ENCODE measurements at places on chromosomes 6 and 20. TPM values are rescaled to one million over a fixed set of nuclear protein-coding genes. Genes with fewer than 3 reads are reported as not detected.

DNA sequence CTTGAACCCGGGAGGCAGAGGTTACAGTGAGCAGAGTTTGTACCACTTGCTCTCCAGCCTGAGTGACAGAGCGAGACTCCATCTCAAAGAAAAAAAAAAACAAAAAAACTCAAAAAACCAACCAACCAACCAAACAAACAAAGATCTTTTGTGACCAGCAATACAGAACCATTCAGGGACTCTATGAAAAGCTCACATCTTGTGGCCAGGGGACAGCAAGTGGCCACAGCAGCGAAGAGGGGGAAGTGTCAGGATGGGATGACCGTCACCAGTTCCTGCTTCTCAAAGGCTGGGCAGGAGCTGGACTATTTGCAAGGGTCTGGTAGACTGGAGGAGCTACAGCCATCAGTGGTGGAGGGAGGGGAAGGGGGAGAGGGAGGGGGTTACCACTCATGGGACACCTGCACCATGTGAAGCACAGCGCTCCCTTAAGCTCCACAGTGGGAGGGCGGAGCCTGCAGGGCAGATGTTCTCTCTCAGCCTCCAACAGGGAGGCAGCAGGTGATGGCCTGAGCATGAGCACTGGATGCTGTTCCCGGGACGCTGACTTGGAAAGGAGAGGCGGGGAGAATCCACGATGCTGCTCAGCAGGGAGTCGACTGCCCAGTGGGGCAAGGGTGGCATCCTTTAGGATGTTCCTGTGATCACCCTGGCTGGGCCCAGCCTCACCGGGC, 19.7 kb upstream of the ULBP3 start:
- H3K36me3 ChIP-seq, result no peaks in the 10 kb centered on the region
- peaks cover 18% of the 10 kb centered on the region for H3K27me3 ChIP-seq
- H3K4me3 ChIP-seq, result no peak overlapping the region
- no peak for ATAC-seq
- no peak overlapping the region for H3K27ac ChIP-seq

CEBPB gene
- total RNA-seq, result 19.0 TPM

CCDC28A gene
- 16.8 TPM for total RNA-seq

KCNK5 gene
- total RNA-seq, result 8.9 TPM

- no peaks in the 10 kb centered on the region for H3K27me3 ChIP-seq
- ATAC-seq, result no peak
- peaks cover 11% of the 10 kb centered on the region for H3K4me1 ChIP-seq
- no peaks in the 10 kb centered on the region for H3K36me3 ChIP-seq
- no peak overlapping the region for H3K4me3 ChIP-seq
- no peak overlapping the region for H3K27ac ChIP-seq
These were observed 11.0 kb downstream of the TREML2 start for GRCh38 chr6:41189967-41190366.

ARFGEF3 gene
- 3.6 TPM for total RNA-seq
